ENCODE measurements at places on chromosomes 4 and X.

DNA sequence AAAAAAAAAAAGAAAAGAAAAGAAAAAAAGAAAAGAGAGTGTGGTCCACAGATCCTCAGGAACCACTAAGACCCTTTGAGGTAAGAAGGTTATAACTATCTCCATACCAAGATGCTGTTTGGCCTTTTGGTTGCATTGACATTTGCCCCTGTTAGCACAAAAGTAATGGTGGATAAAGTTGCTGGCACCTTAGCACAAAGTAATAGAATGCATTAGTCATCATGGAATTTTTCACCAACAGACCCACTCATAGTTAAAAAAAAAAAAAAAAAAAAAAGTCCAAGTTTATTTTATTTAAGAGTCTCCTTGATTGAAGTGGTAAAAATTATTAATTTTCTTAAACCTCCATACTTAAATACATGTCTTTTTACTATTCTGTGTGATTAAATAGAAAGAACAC, 78.4 kb upstream of the RBPJ start:
- DNase-seq = no peak

- no peak for DNase-seq
Measured at GRCh38 chrX:50565718-50566117, 95.1 kb upstream of the DGKK start.

DNA sequence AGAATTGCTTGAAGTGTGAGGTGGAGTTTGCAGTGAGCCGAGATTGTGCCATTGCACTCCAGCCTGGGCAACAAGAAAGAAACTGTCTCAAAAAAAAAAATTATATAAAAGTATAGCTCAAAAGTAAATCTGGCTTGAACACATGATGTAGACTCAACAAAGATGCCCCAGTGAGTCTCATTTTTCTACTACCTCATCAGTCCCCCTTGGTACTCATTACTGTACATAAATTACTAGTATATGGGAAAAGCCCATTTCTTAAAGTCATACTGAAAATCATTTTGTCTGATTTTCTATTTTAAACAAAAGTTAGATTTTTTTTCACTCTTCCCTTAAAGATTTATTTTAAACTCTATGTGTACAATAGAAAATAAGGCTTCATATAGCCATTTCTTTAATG, 39.2 kb downstream of the FAM241A start:
- DNase-seq = no peak

GRCh38 chrX:139930916-139931645, 1.8 kb downstream of the ATP11C start:
- no peak for DNase-seq

GRCh38 chrX:68931345-68931744, 102.5 kb downstream of the EFNB1 start:
- DNase-seq = peak; percentile 66

DNA sequence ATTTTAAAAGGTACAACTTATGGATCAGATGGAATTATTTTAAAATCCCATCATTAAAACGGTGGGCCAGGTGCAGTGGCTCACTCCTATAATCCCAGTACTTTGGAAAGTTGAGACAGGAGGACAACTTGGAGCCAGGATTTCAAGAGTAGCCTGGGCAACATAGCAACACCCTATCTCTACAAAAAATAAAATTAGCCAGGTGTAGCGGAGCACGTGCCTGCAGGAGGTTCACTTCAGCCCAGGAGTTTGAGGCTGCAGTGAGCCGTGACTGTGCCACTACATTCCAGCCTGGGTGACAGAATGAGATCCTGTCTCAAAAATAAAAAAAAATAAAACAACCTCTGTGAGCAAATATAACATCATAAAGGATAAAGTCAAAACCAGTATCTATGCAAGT, 11.4 kb downstream of the ADH5 start:
- DNase-seq = no peak

GRCh38 chr4:57191523-57192034, 81.4 kb upstream of the IGFBP7 start:
- no peak for DNase-seq

DNA sequence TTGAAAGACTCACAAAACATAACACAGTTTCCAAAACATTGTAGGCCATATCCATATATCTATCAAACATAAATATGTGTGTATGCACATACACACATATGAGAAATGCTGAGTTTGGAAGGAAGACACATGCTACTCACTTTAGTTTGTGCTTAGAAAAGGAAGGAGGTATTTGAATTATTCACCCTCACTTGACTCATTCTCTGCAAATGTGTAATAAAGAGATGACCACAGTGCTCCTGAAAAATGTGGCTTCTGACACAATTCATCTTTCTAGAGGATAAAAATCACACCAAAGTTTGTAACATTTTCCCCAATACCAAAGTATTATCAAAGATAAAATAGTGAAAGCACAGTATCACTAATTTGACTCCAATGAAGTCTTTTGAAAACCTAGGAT, 950.1 kb downstream of the FAT4 start:
- DNase-seq = no peak

DNA sequence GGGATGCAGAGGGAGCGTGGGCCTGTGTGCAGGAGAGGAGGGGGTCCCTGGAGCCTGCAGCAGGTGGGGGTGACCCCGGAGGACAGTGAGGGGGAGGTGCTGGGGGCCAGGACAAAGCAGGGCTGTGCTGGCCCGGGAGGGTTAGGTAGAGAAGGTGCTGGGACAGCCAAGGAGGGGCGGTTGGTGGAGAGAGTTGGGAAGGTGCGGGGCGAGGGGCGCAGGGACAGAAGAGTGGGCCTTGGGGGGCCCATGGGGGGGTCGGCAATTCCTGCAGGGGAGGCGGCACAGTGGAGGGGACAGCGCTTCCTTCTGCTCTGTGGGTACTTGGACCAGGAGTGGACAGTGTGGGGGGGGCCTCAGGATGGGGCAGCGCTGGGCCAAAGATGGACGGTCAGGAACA, 32.5 kb downstream of the LRPAP1 start:
- no peak for DNase-seq

GRCh38 chrX:126557151-126557550, 4.5 kb upstream of the DCAF12L1 start:
- no peak for DNase-seq

- no peak for DNase-seq
Measured at GRCh38 chrX:7205037-7205577, 57.2 kb upstream of the PUDP start.

DNA sequence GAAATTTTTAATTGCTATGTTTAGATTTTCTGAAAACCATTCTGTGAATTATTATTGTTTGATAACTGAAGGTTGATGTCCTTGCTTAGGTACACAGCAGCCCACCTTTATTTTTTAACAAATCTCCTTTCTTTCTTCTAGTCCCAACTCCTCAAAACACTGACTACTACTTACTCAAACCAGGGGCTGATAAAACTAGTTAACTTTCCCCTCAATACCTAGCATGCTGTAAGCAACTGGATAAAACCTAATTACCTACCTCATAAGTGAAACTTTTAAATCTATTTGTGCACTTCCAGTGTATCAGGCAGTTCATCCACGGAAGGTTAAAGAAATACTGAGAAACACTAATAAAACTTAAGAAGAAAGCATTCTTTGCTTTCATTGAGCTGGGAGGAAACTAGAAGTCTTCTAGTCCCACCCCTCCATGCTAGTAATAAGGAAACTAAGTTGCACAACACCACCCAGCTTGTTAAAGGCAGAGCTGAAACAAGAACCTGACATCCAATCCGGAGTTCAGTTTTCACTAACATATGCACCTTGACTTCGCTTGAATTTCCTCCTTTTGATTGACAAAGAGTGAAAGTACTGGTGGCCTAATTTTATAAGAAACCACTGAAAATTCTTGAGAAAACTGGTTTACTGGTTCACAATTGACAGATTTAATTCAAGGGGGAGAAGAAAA, 180.2 kb upstream of the TET2 start:
- peak; percentile 33 for DNase-seq

DNA sequence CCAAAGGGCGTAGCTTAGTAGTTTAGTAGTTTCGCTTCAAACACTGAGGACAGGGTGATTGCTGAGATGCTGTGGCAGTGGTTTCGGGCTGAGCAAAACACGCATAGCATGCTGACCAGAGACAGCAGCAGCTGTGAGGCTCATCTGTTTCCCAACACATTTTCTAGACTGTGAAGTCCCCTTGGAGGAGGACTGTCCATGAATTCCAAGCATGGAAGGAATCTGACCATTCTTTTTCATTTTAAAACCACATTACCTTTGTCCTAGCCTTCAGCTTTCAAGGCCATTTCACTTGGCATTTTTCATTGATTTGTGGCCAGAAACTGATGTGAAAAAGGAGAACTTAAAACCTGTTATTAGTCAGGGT, 240.9 kb downstream of the PALLD start:
- no peak for DNase-seq

DNA sequence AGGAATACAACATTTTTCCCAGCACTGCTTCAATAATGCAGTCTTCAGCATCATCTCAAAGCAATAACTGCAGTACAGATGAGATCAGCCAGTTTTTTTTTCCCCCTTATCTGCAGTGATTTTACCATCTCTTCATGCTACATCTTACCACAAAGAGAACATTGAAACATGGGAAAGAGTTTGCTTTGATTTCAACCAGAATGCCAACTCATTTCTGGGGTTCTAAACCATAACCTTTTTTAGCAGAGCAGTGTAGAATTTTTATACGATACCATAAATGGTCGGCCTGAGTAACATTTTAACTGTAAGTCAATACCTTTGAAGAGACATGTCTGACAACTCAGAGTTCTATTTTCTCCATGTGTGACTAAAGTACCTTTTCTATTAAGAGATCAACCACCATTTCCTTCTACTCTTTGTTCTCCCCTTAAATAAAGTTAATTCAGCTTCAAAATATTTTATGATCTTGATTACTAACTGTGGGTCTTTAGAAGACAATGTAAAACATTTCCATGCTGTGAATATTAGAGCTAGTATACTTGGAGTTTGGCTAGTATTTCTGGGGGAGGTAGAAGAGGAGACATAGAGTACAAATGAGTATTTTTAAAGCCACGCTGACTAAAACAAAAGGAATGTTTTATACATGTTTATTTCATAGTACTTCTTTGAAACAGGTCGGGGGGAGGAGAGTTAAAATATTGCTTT, 69.1 kb downstream of the TET2 start:
- no peak for DNase-seq

- DNase-seq = no peak
Measured at GRCh38 chr4:39237179-39237578, 54.9 kb downstream of the WDR19 start.

DNA sequence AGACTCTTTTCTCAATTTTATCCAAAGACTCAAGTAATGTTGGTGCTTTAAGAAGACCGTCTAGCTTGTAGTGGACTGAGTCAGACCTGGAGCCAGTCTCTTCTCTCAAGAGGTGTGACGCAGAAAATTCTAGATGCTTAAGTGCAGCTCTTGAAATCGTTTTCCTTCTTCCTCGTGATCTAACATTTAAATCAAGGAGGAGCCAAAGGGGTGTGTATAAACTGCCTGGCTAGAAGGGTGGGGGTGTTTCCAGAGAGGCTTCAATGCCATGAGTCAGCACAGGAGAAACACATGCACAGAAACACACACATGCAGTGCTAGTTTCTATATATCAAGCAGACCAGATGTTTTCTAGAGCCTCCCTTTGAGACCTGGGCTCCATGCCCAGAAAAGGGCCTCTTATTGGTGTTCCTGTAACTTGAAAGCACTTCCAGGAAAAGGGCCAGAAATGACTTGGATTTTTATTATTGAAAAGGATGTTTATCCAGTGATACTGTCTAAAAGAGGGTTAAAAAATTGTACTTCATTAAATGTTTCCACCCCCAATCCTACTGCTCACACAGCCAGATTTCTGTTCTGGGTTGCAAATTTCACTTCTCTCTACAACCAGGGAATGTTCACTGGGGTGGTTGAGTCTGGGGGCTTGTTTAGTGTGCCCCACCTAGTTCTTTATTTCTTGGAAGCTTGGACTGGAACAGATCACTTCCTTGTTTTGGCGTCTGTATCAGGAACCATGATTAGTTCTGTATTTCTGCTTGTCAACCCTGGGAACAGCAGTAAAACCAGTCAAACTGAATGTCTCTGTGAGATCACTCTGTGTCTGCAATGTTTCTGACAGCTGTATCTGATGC, at the start of gene CLIC2:
Gene CLIC2 (minus strand): TSS at position 129 of the 851 bp plus-strand sequence. CDS start 187 bp downstream, outside the sequence.
- peak; percentile 45 for DNase-seq

DNA sequence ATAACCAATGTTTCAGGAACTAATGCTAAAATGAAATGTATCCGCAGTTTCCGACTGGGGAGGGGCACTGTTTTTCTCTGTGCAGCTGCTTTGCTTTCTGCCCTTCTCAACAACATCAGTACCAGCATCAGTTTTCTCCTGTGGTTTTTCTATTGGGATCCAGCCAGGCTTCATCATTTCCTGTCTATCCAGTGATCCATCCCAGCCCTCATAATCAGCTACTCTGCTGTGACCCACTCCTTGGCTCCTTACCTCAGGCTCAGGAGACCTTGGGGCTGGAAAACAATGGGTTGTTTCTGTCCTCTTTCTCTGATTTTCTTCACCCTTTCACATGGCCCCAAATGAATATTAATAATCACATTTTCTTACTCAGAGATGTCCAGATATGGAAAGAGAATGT, 222.2 kb upstream of the DKK2 start:
- no peak for DNase-seq

- no peak for DNase-seq
Measured at GRCh38 chrX:107708762-107709161, 66.8 kb downstream of the TSC22D3 start.

- DNase-seq = no peak
Measured at GRCh38 chr4:113849771-113850170, 88.2 kb upstream of the CAMK2D start.

All from tibial artery (tissue), 4 donors.